ENCODE measurements at places on chromosomes 2 and 18.

GRCh38 chr2:148642891-148643416 lies 1.6 kb upstream of the EPC2 start:
- DNase-seq = no peak

- DNase-seq = no peak
Observed at GRCh38 chr2:173831312-173832229, 133.6 kb downstream of the SP3 start.

DNA sequence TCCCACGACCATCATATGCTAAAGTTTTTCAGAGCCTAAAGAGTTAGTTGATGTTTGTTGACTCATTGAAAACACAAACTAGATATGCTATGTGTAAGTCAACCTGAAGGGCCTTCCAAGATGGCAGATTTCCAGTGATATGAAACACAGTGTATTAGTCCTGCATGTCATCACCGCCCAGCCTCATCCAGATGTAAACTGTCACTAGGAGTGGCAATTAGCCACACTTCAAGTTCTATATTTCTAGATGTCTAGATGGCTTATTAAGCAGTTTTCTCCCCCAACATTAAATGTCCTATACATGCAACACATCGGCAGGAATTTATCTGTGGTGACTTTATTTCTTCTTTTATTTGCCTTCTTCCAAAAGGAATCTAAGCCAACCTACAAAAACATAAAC lies 444.1 kb upstream of the SMIM21 start:
- DNase-seq = no peak

DNA sequence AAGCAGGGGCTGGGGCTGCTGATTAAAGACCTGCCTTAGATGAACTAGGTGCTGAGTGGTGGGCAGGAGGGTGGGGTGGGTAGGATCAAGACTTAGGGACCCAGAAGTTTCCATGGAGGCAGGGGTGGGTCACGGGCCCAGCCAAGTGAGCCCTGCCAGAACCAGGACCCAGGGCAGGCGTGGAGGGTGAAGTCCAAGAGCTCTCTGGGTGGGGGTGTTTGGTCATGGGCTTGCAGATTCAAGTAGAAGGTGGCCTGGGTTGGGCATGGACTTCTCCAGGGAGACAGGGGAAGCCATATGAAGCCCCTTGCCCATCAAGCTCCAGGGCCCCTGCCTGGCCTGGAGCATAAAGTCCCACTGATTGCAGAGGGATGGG lies 168.8 kb downstream of the SMAD7 start:
- DNase-seq = no peak

All from NCI-H510A treated with DMSO at 0.1 percent for 48 hours (cell line).